ENCODE measurements at places on chromosomes 16 and 17. TPM values are rescaled to one million over a fixed set of nuclear protein-coding genes. Genes with fewer than 3 reads are reported as not detected.
A peak's percentile ranks its signal among the peaks of the same experiment; 100 is the strongest.

NECAB2 gene
- not detected for total RNA-seq

DNA sequence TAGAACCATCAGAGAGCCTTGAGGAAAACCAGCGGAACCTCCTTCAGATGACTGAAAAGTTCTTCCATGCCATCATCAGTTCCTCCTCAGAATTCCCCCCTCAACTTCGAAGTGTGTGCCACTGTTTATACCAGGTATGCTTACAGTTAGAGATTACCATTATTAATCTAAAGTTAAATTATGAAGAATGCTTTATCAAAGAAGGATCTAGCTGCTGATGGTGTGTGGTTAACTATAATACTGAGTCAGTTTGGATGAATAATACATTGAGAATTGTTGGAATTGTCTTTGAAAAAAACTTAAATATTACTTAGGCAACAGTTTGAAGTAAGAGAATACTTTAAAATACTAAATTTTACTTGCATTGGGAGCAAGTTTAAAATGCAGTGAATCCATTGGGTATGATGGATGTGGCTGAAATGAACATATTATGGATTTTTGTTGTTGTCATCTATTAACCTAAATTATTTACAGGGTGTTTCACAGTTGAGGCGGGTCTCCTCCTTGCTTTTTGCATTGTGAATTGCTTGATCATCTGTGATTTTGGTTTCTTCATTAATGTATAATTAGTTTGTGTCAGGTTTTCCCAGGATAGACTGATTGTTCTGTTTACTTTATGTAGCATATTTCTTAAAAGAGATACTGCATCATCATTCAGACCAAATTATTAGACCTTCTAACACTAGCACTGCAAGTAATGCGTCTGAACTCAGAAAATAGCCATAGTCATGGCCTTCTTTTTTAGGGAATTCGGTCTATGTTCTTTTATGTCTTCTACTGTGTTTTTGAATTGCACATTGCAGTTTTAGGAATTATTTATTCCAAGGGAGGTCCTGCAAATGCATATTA is 47.8 kb downstream of the OMG start:
- no peak for DNase-seq

GRCh38 chr17:43338886-43339516 is 59.8 kb upstream of the ARL4D start:
- peak; percentile 72 for DNase-seq

HEATR9 gene
- not detected for total RNA-seq

GRCh38 chr16:3948378-3948995 is 68.0 kb upstream of the CREBBP start:
- no peak for DNase-seq

GRCh38 chr16:84541999-84542817 is 37.7 kb upstream of the MEAK7 start:
- no peak for DNase-seq

GRCh38 chr17:48486557-48486956 is 44.3 kb downstream of the HOXB1 start:
- no peak for DNase-seq

DNA sequence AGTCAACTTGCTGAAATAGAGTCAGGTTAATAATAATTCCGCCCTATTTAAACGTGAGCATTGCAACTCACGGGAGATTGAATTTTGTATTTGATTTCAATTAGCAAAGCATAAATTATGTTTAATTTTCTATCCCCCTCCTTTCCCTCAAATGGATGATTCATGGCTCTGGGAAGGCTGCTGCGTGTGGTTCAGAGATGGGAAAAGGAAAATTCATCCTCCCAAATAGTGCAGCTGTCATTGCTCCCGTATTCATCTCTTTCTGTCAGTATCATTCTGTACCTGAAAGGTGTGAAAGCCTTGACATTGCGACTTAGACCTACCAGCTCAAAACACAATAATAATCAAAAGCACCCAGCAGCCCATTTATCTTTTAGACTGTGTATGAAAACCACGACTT is 447.3 kb downstream of the HS3ST4 start:
- DNase-seq, result no peak

ITGAL gene
- 3.3 TPM for total RNA-seq

GRCh38 chr17:18045691-18046350 is 6.6 kb downstream of the GID4 start:
- no peak for DNase-seq

DNA sequence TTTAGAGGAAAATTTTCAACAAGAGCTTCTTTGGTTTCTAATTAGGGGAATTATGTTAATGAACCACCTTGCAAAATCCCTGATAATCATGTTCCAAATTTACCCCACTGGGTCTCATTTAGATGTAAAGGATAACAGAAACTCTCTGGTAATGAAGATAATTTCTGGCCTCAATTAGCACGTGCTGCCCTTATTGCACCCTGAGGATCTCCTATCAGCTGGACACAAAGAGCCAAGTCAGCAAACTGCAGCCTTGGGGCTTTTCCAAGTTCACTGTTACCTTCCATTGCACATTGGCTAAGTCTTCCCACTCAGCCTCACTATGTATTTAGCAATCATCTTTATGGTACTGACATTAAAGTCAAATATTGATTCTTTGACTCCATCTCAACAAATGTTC is 78.1 kb downstream of the GP2 start:
- DNase-seq, result no peak

SNX11 gene
- 14.7 TPM for total RNA-seq

- DNase-seq, result no peak
Measured at GRCh38 chr17:69142175-69142802, 594 bp upstream of the ABCA6 start.

DNA sequence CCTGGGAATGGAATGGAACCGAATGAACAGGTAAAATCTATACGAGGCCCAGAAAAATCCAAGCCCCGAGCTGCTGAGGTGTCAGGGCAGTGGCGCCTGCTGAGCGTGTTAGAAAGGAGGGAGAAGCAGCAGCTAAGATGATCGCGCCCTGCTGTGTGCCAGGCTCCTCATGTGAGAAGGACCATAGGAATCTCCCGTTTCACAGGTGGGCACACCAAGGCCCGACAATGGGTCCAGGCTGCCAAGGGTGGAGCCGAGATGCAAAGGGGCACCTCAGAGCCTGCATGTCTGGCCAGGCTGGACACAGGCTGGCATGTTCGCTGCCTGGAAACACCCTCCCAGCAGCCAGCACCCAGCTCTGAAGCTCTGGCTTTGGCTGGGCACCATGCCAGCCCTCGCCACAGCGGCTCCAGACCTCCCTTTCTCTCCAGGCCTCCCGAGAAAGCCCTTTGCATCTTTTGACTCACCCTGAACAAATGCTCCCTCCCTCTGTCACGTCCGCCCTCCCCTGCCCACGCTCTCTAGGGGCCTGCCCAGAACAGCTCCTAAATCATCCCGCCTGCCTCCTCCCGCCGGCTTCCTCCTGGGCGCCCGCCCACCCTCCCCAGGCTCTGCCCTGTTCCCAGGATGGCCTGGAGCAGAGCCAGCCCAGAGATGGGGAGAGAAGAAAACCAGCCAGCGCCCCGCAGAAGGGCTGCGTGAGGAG is 217.8 kb upstream of the GSE1 start:
- peak; percentile 84 for DNase-seq

DNA sequence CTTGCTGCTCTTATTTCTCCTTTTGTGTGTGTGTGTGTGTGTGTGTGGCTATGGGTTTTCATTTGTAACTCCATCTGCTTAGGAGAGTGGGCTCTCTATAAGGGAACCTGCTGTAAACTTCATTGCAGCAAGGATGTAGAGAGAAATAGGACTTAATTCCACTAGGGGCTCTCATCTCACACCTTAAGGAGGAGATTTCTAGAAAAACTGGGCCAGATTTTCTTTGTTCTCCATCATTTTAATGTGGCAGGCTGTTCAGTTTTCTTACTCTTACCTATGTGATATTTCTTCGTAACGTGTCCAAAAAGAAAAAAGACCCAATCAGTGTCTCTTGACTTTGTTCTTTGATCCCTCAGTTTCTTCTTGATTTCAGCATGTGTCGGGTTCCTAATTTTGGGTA is 4.5 kb upstream of the CASC3 start:
- no peak for DNase-seq

- no peak for DNase-seq
Measured at GRCh38 chr17:65130832-65131231, 6.3 kb upstream of the RGS9 start.

KRT39 gene
- not detected for total RNA-seq

- DNase-seq, result no peak
Measured at GRCh38 chr16:23387666-23388065, 65.3 kb downstream of the COG7 start.

GRCh38 chr17:29113334-29113733 is 66.9 kb downstream of the MYO18A start:
- no peak for DNase-seq

DNA sequence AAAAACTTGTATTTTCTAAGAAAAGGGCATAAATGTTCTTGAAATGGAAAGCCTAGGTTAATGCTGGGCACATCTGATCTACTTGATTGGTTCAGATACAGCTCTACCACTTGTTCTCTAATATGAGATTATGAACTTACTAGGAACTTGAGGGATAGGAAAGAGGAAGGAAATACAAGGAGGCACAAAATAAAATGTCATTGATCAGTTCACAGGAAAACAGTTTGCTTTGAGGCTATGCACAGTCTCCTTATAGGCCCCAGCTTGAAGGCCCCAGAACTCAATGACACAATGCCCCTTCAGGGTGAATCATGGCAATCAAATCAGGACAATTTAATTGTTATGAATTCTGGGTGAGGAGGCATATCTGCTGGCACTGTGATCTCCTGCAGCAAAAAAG is 27.1 kb downstream of the NXPH3 start:
- DNase-seq, result no peak

GRCh38 chr17:4446326-4447071 is 12.8 kb downstream of the SPNS3 start:
- DNase-seq, result no peak

GRCh38 chr17:4908711-4909496 is 6.0 kb upstream of the CHRNE start:
- peak; percentile 93 for DNase-seq

DNA sequence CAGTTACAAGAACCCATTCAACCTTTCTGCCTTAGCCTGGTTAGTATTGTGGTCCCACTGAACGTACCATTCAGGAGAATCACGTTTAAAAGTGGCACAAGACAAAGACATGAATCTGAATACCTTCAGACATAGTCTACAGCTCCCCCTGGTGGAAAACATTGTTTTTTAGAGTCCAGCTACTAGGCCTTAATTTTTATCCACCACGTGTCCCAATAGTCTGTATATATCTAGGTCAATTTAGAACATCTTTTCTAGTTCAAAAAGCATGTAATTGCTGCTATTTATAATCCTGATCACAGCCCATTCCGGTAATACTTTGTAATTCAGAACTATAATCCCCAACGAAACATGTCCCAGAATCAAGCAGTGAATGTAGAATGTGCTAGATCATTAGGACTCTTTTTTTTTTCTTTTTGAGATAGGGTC is 13.7 kb upstream of the GUCY2D start:
- no peak for DNase-seq

CTRB2 gene
- total RNA-seq, result not detected

- no peak for DNase-seq
Measured at GRCh38 chr16:87620201-87620495, 17.8 kb downstream of the JPH3 start.

ZCCHC14 gene
- 14.9 TPM for total RNA-seq

GFAP gene
- total RNA-seq, result 4.0 TPM

DNA sequence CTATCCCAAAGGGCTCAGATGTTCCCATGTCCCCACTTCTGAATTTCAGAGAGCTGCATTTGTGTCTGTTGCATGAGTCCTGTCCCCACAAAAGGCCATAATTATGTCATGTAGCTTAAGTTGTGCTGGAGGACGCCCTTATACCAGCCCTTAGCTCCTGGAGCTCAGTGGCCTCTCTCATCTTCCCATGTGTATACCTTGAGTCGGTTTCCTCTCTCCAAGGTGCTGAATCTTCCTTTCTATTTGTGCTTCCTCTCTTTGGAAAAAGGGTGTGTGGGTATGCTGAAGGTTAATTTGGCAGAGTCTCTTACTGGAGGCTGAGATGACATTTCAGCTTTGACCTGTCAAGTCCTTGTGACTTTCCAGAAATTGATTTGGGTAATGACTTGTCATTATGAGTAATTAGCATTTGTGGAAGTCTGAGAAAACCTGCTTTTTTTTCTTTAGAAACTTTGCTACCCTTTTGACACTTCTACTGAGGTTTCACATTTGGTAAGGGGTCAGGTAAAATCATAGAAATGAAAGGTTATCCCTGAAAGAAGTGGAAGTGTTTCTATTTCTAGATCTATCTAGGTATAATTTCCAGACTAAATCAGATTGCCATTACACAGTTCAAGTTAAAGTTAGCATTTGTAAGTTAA is 185.4 kb downstream of the ABCC12 start:
- DNase-seq, result no peak

CLDN7 gene
- 2.1 TPM for total RNA-seq

DNA sequence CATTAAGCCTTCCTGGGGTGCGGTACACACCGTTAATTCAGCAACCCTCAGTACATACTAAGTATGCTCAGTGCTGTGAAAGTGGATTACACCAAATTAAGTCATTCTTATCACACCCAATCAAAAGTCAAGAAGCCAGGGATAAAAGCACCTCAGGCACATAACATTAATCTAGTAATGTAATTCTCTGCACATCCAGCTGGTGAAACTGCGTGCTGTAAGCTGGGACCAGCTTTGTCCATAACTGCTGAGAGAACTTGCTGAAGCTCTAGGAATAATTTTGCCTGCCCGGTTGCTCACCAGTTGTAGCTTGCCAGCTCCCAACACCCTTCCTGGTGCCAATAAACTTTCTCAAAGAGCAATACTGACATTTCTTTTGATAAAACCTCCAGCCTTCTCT is 44.9 kb downstream of the SLC47A1 start:
- DNase-seq, result no peak

GRCh38 chr17:9772658-9773057 is 18.7 kb downstream of the DHRS7C start:
- no peak for DNase-seq

DNA sequence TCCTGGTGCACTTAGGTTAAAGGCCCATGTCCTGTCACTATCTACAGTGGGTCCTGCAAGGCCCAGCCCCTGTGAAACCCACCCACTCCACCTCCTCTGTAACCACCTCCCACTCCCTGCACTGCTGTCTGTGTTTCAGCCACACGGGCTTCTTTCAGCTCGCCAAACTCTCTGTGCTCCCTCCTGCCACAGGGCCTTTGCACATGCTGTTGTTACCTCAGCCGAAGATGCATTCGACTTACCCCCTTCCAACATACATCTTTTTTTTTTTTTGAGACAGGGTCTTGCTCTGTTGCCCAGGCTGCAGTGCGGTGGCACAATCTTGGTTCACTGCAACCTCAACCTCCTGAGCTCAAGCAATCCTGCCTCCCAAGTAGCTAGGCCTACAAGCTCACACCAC is 76.5 kb upstream of the RPL38 start:
- DNase-seq, result no peak

GRCh38 chr17:50947782-50948543 is 81.8 kb upstream of the TOB1 start:
- peak; percentile 68 for DNase-seq

- DNase-seq, result no peak
Measured at GRCh38 chr17:6509031-6509771, 47.2 kb downstream of the PITPNM3 start.

GRCh38 chr17:58277802-58278595 is 2.7 kb downstream of the MPO start:
- DNase-seq, result no peak

CCNF gene
- total RNA-seq, result 2.1 TPM

All from left cardiac atrium (tissue), 4 donors.